Stimulated activated naive CD8-positive, alpha-beta T cell treated with anti-CD3 and anti-CD28 coated beads, Interleukin-15, amount 100 ng/mL, for 72 hours (primary cell): ENCODE measurements at places on chromosomes 12 and 14.

GRCh38 chr12:72369423-72369959 lies 97.3 kb downstream of the TRHDE start:
- DNase-seq, result no peak

GRCh38 chr14:69423279-69423678 lies 24.8 kb downstream of the SLC39A9 start:
- no peak for DNase-seq

GRCh38 chr12:83473408-83474095 lies 786.8 kb downstream of the TMTC2 start:
- DNase-seq, result no peak

- no peak for DNase-seq
Measured at GRCh38 chr12:47238669-47239114, 158.9 kb upstream of the AMIGO2 start.

GRCh38 chr12:7242176-7243101 lies 53.0 kb downstream of the PEX5 start:
- DNase-seq, result no peak

GRCh38 chr14:51544901-51545300 lies 106.8 kb upstream of the FRMD6 start:
- no peak for DNase-seq

DNA sequence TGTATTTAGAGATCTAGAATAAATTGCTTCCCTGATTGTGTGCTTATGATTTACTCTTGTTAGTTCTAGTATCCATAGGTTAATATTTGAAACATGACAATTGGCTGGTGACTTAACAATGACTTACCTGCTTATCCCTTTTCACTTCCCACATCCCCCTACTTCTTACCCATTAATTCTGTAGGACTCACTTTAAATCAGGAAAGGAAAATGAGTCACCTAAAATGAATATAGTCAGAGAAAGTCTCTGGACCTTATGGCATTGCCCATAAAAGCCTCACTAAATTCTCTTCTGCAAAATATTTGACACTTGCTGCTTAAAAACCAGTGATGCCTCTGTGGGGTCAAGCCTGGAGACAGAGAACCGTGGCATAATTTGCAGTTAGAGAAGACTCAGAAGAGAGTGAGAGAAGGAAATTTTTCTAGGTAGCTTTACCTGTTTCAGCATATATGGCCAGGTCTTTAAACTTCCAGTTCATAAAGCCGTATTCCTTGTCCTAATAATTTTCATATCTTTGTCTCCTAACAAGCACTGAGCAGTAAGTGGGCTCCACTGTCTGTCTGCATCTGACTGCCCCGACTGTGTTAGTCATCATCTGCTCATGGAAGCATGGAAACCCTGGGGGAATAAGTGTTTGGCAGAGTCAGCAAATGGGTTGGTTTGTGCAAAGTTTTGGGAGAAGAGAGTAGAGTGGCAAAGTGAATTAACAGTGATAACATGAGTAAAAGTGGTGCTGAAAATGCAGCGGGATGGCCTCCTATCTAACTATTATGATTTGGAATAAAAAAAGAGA lies 294.4 kb downstream of the AKAP6 start:
- no peak for DNase-seq

DNA sequence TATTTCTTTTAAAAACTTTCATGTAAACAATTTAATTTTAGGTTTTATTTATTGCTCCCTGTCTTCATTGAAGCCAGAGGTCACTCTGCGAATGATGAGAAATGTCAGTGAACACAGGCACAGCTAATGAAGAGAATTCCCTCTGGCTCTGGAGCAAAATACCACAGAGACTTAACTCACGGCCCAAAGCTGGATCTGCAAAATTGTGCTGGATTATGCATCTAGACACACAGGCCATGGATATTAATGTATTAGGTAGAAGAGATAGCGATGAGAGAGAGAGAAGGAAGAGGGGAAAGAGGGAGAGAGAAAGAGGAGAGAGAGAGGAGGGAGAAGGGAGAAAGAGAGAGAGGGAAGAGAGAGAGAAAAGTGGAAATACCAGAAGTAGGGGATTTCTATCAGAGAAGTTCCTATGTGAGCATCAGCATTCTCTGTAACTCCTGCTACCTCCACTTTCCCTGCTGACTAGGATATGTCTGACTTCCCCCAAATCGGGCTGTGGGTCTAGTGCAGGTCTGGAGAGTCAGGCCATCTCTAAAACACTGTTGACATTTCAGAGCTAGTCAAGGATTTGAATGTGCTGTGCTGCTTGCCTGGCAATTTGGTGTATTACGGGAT lies 3.7 kb downstream of the ARHGDIB start:
- no peak for DNase-seq

GRCh38 chr12:39958377-39958776 lies 147.5 kb downstream of the SLC2A13 start:
- no peak for DNase-seq

GRCh38 chr12:69905801-69906200 lies 80.8 kb downstream of the MYRFL start:
- DNase-seq, result no peak
